Activated naive CD4-positive, alpha-beta T cell treated with anti-CD3 and anti-CD28 coated beads for 36 hours (primary cell): ENCODE measurements at places on chromosomes 7 and 10. TPM values are rescaled to one million over a fixed set of nuclear protein-coding genes. Genes with fewer than 3 reads are reported as not detected.

GRCh38 chr10:62862447-62862846 is 46.3 kb upstream of the EGR2 start:
- H3K4me1 ChIP-seq: peaks cover 8% of the 10 kb centered on the region
- peaks cover 5% of the 10 kb centered on the region for H3K27me3 ChIP-seq
- no peak overlapping the region for H3K4me3 ChIP-seq
- no peak overlapping the region for H3K27ac ChIP-seq
- H3K36me3 ChIP-seq: no peaks in the 10 kb centered on the region

- no peak overlapping the region for H3K4me3 ChIP-seq
- H3K27me3 ChIP-seq: no peaks in the 10 kb centered on the region
- H3K36me3 ChIP-seq: no peaks in the 10 kb centered on the region
- DNase-seq: peak; percentile 41
- no peak overlapping the region for H3K27ac ChIP-seq
- no peaks in the 10 kb centered on the region for H3K4me1 ChIP-seq
Observed at GRCh38 chr10:21020545-21020944, 123.4 kb upstream of the NEBL start.

- no peak overlapping the region for H3K27ac ChIP-seq
- H3K4me3 ChIP-seq: peak overlapping the region; percentile 78
- DNase-seq: peak; percentile 12
- no peaks in the 10 kb centered on the region for H3K36me3 ChIP-seq
- peaks cover 30% of the 10 kb centered on the region for H3K4me1 ChIP-seq
Observed at GRCh38 chr10:29736366-29737073, 101.7 kb upstream of the SVIL start.

DNA sequence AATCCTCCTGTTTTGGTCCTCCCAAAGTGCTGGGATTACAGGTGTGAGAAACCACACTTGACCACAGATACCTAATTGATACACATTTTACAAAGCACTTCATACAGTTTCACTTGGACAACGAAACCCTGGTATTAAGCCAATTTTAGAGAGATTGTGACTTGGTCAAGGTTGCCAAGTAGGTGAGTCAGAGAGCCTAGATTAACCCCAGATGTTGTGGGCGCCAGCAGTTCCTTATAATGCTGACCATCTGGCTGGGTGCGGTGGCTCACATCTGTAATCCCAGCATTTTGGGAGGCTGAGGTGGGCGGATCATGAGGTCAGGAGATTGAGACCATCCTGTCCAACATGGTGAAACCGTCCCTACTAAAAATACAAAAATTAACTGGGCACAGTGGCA is 4.9 kb upstream of the PHKG1 start:
- no peaks in the 10 kb centered on the region for H3K27me3 ChIP-seq
- no peak overlapping the region for H3K4me3 ChIP-seq
- H3K36me3 ChIP-seq: peaks cover 29% of the 10 kb centered on the region
- peaks cover 3% of the 10 kb centered on the region for H3K4me1 ChIP-seq
- H3K27ac ChIP-seq: no peak overlapping the region

- H3K4me3 ChIP-seq: no peak overlapping the region
- peak; percentile 12 for DNase-seq
- peaks cover 4% of the 10 kb centered on the region for H3K27me3 ChIP-seq
- no peak overlapping the region for H3K27ac ChIP-seq
- no peaks in the 10 kb centered on the region for H3K4me1 ChIP-seq
Observed at GRCh38 chr7:90629297-90629918, 33.3 kb downstream of the CDK14 start.

DNA sequence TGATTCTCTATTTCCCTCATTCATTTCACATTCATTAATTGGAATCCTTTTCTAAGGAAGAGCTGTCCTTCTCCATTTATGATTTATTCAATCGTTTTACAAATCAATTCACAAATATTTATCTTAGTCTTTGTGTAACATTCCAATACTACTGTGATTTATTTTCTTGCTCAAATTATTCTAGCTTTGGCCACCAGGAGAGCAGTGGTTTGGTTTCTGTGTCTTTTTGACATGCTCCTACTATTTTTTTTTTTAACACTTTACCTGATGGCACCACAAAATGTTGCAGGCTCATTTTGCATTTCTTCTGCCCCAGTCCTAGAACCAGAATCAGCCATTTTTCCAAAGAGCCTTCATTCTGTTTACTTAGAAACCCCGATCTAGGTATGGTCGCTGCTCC is 13.3 kb upstream of the RBM33 start:
- DNase-seq: no peak
- H3K4me3 ChIP-seq: no peak overlapping the region
- H3K27ac ChIP-seq: no peak overlapping the region
- H3K4me1 ChIP-seq: peaks cover 2% of the 10 kb centered on the region
- H3K36me3 ChIP-seq: peaks cover 4% of the 10 kb centered on the region

GRCh38 chr10:11581213-11581612 is 30.2 kb downstream of the USP6NL start:
- no peak overlapping the region for H3K4me3 ChIP-seq
- peaks cover 11% of the 10 kb centered on the region for H3K36me3 ChIP-seq
- peak overlapping the region; percentile 82 for H3K27ac ChIP-seq
- DNase-seq: no peak

- H3K36me3 ChIP-seq: no peaks in the 10 kb centered on the region
- H3K27ac ChIP-seq: no peak overlapping the region
- H3K27me3 ChIP-seq: peaks cover 11% of the 10 kb centered on the region
- no peak overlapping the region for H3K4me3 ChIP-seq
- DNase-seq: no peak
Observed at GRCh38 chr10:69839696-69840345, 38.1 kb downstream of the COL13A1 start.

DNA sequence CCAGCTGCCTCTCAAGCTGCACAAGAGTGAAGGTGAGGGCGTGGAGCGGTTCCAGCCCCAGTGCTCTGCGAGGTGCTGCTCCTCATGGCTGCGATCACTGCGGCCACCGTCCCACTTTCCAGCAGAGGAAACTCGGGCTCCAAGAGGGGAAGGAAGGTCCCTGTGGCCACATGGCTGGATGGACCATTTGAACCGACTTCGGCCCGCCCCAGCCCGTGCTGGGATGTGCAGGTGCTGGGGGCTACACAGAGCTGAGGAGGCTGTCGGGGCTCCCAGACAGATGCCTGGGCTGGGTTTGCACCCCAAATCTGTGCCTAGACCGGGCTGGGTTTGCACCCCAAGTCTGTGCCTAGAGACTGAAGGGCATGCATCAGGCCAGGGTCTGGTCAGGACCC is 186.6 kb downstream of the DNAJB6 start:
- H3K4me3 ChIP-seq: no peak overlapping the region
- H3K27ac ChIP-seq: no peak overlapping the region
- no peak for DNase-seq

DNA sequence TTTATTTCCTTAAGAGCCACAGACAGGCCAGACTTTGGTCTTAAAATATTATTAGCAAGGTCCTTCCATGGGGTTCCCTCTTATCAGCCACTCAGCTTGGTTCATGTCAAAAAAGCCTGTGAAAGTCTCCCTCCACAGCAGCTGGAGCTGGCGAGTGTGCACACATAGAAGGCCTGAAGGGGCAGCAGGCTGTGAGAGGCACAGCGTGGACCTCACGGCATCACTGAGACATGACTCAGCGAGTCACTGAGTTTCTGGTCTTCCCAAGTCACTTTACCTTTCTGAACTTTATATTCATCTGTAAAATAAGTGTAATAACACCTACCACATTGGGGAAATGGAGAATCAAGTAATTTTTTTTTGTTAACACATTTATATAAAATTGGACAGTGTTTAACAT is 8.7 kb downstream of the TAF3 start:
- H3K4me3 ChIP-seq: no peak overlapping the region
- H3K4me1 ChIP-seq: peaks cover 30% of the 10 kb centered on the region
- peaks cover 35% of the 10 kb centered on the region for H3K36me3 ChIP-seq
- H3K27ac ChIP-seq: no peak overlapping the region
- H3K27me3 ChIP-seq: no peaks in the 10 kb centered on the region
- DNase-seq: peak; percentile 8

- H3K4me3 ChIP-seq: no peak overlapping the region
- no peak for DNase-seq
- no peak overlapping the region for H3K27ac ChIP-seq
- no peaks in the 10 kb centered on the region for H3K36me3 ChIP-seq
Observed at GRCh38 chr10:84706875-84707274, 378.5 kb downstream of the CCSER2 start.

DNA sequence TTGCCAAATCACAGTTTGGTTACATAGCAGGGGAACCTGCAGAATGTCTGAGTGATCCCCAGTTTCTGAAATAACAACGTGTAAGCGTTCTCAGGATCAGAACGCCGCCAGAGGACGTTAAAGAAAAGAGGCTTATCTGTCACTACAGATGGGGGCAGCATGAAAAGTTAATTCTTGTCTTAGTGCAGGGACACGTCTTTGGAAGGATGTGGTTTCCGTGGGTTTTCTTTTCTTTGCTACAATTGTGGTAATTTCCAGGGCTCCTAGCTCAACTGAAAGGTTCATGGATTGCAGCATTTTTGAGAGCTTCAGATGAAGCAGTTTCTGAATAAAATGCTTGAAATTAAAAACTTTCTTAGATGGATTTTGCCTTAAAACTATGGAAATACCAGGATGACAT is 106.6 kb downstream of the PRKCQ start:
- H3K36me3 ChIP-seq: peaks cover 60% of the 10 kb centered on the region
- peaks cover 53% of the 10 kb centered on the region for H3K4me1 ChIP-seq
- no peaks in the 10 kb centered on the region for H3K27me3 ChIP-seq
- DNase-seq: peak; percentile 71

DNA sequence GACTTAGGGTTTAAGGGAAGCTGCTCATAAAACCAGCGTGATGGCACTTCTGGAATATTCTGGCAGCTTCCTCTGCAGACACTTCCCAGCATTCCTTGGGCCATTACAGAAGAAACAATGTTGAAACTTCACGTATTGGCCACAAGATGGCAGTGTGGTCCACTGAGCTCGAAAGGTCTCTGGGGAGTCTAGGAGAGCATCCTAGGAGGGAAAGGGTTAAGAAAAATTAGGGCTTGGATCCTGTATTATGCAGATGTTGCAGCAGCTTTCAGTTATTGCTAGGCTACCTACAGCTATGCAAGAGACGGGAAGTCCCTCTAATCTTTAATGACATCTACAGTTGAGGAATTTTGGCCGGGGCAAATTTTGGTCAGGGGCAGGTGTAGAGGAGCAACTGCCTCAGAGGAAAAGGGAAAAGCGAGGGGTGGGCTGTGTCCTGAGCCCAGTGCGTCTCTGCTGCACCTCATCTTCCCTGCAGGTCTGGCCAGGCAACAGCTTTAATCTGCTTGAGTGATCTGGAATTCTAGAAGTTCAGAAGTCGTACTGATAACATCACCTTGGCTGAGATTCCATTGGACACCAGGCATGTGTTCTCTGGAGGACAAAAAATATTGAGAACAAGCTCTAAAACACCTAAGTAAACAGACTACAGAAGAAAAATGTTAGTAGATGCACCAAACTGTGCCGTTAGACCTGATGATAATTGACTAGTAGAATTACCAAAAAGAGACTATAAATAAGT is 220.8 kb upstream of the PRSS58 start:
- no peak overlapping the region for H3K4me3 ChIP-seq
- peaks cover 81% of the 10 kb centered on the region for H3K4me1 ChIP-seq
- no peaks in the 10 kb centered on the region for H3K27me3 ChIP-seq
- peak; percentile 55 for DNase-seq
- no peaks in the 10 kb centered on the region for H3K36me3 ChIP-seq

GRCh38 chr7:139192014-139192706 is 38.9 kb upstream of the UBN2 start:
- H3K4me3 ChIP-seq: no peak overlapping the region
- no peaks in the 10 kb centered on the region for H3K27me3 ChIP-seq
- no peak overlapping the region for H3K27ac ChIP-seq
- no peak for DNase-seq
- H3K36me3 ChIP-seq: peaks cover 2% of the 10 kb centered on the region

- H3K4me1 ChIP-seq: peaks cover 5% of the 10 kb centered on the region
- no peaks in the 10 kb centered on the region for H3K36me3 ChIP-seq
- H3K27ac ChIP-seq: no peak overlapping the region
Observed at GRCh38 chr10:113045147-113046055, 95.4 kb downstream of the TCF7L2 start.

- no peak overlapping the region for H3K4me3 ChIP-seq
- no peaks in the 10 kb centered on the region for H3K36me3 ChIP-seq
- H3K4me1 ChIP-seq: peaks cover 73% of the 10 kb centered on the region
- DNase-seq: peak; percentile 84
- peak overlapping the region; percentile 89 for H3K27ac ChIP-seq
Observed at GRCh38 chr10:28291881-28292297, 11.0 kb downstream of the MPP7 start.

DNA sequence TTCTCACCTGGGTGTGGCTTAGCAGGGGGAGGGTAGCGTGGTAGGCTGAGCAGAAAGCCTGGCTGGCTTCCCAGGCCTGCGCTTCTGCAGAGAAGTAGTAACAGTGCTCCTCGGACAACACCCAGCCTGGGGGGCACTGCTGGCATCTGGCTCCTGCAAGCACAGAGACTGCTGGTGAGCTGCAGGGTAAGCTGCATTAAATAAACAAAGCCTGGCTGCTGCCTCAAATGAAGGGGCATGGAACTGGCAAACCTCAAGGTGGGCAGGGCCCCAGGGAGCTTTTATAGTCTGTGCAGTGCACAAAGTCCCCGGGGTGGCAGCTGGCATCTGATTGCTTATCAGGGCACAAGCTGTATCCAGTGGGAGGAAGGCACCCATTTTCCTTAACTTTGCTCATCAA is 3.9 kb downstream of the KLRG2 start:
- H3K36me3 ChIP-seq: no peaks in the 10 kb centered on the region
- H3K4me3 ChIP-seq: no peak overlapping the region
- H3K27ac ChIP-seq: no peak overlapping the region
- H3K27me3 ChIP-seq: peaks cover 28% of the 10 kb centered on the region

- H3K4me3 ChIP-seq: no peak overlapping the region
- H3K27me3 ChIP-seq: no peaks in the 10 kb centered on the region
- peaks cover 12% of the 10 kb centered on the region for H3K36me3 ChIP-seq
- DNase-seq: no peak
- H3K27ac ChIP-seq: no peak overlapping the region
- H3K4me1 ChIP-seq: peaks cover 24% of the 10 kb centered on the region
Observed at GRCh38 chr7:6056616-6057015, 25.4 kb downstream of the ANKRD61 start.

DNA sequence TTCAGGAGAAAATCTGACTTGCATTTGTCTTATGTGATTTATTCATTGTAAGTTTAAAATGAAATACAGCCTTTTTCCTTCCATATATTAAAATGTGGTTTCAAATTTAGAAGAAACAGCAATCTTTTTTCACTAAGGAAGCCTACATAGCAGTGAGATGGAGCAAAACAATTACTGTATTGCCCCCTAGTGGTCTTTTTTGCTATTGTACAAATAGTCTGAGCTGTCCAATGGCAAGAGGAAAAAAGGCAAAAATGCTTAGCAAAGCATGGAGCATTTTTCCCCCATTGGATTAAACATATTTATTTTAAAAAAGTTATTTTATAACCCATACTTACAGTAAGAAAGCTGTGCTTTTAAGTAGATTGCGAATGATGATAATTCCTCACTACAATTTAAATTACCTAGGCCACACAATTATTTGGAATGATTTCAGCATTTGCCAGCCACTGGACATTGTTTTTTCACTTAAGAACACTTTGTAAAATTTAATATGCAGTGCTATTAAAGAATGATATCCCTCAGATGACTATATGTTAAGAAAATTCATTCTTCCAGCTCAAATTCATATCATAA is 119.5 kb downstream of the CPED1 start:
- H3K27ac ChIP-seq: no peak overlapping the region
- H3K27me3 ChIP-seq: peaks cover 11% of the 10 kb centered on the region
- H3K4me3 ChIP-seq: no peak overlapping the region
- no peaks in the 10 kb centered on the region for H3K36me3 ChIP-seq
- H3K4me1 ChIP-seq: no peaks in the 10 kb centered on the region

AMZ1 gene
- 0.47 TPM for total RNA-seq

PCDH15 gene
- not detected for total RNA-seq

FAM25A gene
- total RNA-seq: not detected

SYNPO2L gene
- total RNA-seq: not detected

SPDYE16 gene
- total RNA-seq: 0.12 TPM

CALHM1 gene
- not detected for total RNA-seq

NUTM2A gene
- total RNA-seq: 0.07 TPM

GNG11 gene
- total RNA-seq: not detected

HOXA11 gene
- not detected for total RNA-seq

EPO gene
- not detected for total RNA-seq

TAS2R4 gene
- total RNA-seq: 0.40 TPM

CPA1 gene
- not detected for total RNA-seq
